ENCODE measurements at places on chromosomes 16 and 17.

- DNase-seq: no peak
Measured at GRCh38 chr17:1797323-1797722, 32.4 kb downstream of the SMYD4 start.

- DNase-seq: no peak
Measured at GRCh38 chr16:1038932-1039331, 33.6 kb upstream of the SSTR5 start.

GRCh38 chr17:56648806-56649205, 55.3 kb downstream of the NOG start:
- DNase-seq: no peak

- DNase-seq: no peak
Measured at GRCh38 chr16:75248536-75249380, 2.7 kb downstream of the BCAR1 start.

DNA sequence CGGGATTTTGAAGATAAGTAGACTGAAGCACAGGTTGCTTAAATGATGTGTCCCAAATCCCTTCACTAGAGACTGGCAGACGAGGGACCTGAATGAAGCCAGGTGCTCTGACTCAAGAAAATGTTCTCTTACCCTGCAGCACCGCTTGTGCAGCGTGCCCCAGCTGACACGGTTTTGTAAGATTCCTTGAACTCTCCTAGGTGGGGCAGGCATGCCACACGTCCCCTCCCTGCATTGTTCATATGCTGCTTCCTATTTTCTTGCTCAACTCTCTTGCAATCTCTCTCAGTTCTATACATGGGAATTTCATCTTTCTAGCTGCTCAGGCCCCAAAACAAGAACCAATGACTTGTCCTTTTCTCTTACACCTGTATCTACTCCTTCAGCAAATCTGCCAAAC, 22.1 kb upstream of the HNF1B start:
- DNase-seq: no peak

DNA sequence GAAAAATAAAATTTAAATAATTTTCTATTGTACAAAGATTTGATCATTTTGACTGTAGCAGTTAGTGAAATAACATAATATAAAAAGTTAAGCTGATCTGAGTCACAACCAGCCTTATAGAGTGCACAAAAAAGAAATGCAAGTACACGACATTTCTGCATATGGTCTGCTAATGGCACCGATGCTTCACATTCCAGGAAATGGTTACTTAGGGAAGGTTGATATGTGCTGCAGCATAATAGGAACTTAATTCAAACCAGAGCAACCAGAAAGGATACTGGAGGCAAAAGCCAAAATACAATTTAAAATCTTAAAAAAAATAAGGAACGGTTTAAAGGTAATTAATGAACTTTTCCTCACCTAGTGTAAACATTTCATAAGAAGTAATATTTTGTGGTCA, 10.0 kb upstream of the CFDP1 start:
- no peak for DNase-seq

DNA sequence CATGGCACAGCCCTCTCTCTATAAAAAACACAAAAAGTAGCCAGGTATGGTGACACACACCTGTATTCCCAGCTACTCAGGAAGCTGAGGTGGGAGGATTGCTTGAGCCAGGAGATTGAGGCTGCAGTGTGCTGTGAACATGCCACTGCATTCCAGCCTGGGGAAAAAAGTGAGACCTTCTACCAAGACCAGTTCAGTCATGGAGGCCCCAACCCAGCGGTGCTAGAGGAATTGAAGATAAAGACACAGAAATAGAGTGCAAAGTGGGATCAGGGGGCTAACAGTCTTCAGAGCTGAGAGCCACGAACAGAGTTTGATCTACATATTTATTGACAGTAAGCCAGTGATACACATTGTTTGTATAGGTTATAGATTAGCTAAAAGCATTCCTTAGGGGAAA, 15.6 kb upstream of the CCL8 start:
- DNase-seq: no peak

DNA sequence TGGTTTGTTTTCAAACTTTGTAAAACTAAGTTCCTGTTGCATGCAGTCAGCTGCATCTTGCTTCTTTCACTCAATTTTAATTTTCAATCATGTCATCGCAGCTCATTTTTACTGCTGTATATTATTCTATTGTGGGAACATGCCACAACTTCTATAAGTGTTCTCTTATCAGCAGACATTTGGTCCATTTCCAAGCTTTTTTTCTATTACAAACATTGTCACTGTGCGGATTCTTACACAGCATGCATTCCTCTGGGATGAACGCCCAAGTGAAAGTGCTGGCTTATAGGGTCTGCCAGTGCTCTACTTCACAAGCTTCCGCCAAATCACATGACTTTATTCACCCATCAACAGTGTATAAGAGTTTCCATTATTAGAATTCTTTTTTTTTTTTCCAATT, 22.7 kb downstream of the GINS3 start:
- DNase-seq: no peak

DNA sequence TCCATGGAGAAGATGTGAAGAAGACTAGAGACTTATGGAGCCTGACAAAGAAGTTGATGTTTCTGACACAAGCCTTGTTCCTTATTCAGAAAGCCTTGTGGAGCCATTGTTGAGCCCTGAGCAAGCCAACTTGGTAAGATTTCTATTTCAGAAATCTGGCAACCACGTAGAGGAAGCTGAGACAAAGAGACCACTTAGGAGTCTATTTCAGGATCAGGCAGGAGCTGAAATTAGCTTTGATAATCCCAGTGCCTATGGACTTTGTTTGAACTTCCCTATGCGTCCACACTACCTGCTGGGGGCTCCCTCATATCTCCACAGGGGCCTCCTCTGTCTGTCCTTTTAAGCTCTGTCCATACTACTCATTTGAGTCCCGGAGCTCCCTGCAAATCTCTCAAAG, 540.0 kb upstream of the GOT2 start:
- no peak for DNase-seq

DNA sequence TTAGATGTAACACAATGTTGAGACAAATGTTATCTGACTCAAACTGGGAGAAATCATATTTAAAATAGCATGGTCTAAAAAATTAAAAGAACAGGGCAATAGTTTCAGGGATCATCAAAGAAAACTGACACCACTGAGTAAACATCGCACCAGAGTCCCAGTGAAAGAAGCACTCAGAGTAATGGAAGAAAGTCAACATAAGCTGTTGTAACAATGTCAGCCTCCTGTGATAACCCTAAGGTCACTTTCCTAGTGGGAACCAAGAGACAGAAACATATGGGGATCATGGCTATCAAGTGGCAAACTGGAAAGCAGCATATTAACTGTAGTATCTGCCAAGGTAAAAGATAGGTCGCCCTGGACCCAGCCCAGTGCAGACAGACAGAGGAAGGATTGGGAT, 160.8 kb downstream of the CA10 start:
- no peak for DNase-seq

DNA sequence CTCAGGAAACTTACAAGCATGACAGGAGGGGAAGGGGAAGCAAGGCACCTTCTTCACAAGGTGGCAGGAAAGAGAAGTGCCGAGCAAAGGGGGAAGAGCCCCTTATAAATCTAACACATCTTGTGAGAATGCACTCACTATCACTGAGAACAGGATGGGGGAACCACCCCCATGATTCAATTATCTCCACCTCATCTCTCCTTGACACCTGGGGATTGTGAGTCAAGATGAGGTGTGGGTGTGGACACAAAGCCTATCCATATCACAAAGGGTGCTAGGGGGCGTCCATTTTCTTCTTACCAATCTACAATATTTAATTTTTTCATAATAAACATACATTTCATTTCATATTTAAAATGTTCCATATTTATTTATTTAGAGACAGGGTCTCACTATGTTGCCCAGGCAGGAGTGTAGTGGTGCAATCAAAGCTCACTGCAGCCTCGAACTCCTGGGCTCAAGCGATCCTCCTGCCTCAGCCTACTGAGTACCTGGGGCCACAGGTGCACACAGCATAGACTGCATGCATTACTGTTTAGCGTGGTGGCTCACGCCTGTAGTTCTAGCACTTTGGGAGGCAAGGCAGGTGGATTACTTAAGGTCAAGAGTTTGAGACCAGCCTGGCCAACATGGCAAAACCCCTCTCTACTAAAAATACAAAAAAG, 26.5 kb upstream of the FAAP100 start:
- DNase-seq: no peak

GRCh38 chr17:66847704-66848103, 12.8 kb downstream of the CACNG5 start:
- DNase-seq: no peak

DNA sequence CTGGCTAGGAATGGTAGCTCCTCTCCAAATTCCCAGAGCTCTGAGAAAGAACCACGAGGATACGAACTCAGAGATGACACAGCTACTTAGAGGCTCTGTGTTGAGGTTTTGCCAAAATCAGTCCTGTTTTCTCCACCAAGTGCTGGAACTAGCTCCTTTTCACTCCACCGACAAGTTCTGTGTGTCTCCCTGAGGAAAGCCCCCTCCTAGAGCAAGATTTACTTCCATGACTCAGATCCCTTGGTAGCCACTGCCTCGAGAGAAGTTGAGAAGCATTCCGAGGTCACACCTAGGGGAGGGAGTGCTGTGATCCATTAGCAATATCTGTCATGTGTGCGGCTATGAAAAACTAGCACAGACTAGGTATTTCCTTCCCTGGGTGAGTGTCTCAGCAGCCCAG, 30.6 kb downstream of the IL21R start:
- no peak for DNase-seq

DNA sequence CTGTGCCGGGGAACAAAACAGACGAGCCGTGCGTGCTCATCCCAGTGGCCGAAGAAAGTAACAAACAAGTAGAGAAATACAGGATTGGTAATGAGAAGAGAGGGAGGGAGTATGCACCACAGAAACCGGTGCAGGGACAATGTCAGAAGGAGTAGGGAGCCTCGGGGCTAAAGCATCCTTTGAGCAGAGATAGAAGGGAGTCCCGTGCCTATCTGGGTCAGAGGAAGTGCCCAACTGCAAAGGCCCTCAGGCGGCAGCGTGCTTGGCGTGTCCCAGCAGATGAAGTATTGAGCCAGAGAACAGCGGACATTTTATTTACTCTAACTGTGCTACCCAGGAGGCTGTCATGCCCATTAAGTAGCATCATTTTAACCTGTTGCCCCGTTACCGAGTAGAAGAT, 114.9 kb upstream of the CACNG5 start:
- no peak for DNase-seq

DNA sequence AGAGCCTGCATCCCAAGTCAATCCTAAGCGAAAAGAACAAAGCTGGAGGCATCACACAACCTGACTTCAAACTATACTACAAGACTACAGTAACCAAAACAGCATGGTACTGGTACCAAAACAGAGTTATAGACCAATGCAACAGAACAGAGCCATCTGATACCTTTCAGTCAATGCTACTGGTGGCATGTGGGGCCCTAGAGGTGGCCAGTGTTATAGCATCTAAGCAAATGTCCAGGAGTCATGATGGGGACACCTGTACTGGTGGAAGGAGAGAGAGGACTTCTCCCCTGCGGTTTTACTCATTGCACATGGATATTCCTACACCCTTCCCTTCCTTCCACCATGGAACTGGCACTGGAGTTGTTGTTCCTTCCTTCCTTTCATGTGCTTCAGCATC, 6.0 kb upstream of the ASIC2 start:
- DNase-seq: no peak

- DNase-seq: no peak
Measured at GRCh38 chr16:83577078-83577745, 230.6 kb upstream of the HSBP1 start.

GRCh38 chr17:78007647-78008046, 49.1 kb downstream of the TNRC6C start:
- DNase-seq: no peak

DNA sequence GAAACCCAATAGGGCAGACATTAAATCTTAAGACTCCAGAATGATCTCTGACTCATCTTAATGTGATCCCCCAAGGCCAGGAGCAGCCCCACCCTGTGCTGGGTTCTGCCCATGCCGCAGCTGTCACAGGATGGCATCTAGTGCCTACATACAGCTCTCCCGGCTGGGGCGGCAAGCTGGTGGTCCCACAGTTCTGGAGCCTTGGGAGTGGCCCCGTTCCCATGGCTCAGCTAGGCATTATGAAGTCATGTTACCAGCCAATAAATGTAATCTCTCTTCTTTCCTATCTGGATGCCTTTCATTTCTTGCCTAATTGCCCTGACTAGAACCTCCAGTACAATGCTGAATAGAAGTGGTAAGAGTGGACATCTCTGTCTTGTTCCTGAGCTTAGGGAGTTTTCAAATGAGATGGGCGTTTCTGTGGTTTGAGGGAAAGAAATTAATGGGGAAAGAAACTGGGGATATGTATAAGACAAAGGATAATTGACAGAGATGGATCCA, 95.7 kb upstream of the DNAH17 start:
- no peak for DNase-seq

DNA sequence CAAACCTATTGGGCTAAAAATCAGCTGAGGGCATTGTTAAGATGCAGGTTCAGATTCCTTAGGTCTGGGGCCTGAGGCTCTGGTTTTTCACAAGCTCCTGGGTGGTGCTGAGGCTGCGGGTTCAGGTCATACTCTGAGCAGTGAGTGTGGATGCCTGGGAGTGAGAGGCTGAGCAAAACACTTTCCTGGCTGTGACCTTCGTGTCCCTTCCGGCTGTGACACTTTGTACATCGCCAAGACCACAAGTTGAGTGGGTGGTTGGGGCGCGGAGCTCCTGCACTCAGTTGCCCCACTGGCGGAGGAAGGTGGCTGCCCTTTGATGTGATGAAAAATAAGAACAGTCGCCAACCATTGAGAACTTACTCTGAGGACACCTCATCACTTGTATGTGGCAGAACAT, 24.8 kb downstream of the CCR7 start:
- no peak for DNase-seq
